Activated CD4-positive, alpha-beta T cell treated with anti-CD3 and anti-CD28 coated beads, Interleukin-2, Interleukin-6, amounts not matched to agents 100 ng/mL and 50 ng/mL, durations not matched to agents 16 hours and 8 hours (primary cell): ENCODE measurements at places on chromosomes 1 and 21.

DNA sequence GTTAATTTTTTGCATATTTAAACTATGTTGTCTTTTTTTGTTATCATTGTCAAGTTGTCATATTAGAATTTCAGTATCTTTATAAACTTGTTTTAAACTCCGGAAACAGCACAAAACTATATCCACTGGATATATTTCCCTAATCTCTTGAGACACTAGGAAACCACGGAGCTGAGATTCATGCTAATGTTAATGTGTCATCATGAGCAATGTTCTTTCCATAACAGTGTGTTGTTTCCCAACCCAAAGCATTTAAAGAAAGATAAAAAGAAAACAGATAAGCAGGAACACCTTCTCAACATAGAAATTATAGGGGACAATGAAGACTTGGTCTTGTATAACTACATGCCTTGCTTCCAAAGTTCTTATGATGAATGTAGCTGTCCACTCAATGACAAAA is 626.2 kb upstream of the TMPRSS15 start:
- no peak for DNase-seq

DNA sequence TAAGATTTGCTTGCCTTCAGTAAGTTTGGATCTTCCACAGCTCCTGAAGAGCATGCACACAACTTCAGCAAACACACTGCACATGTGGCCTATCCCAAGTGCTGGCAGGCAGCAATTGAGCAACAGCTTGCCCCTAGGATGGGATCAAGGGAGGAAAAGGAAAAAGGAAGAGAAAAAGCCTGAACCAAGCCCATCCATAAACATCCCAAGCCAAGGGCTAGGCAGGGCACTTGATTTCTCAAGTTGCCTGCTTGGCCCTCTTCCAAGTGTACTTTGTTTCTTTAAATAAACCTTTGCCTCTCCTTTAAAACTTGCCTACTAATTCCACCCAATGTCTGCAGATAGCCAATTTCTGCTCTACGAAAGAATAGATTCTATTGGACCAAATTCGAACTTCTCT is 49.0 kb upstream of the OLFM3 start:
- DNase-seq: no peak

DNA sequence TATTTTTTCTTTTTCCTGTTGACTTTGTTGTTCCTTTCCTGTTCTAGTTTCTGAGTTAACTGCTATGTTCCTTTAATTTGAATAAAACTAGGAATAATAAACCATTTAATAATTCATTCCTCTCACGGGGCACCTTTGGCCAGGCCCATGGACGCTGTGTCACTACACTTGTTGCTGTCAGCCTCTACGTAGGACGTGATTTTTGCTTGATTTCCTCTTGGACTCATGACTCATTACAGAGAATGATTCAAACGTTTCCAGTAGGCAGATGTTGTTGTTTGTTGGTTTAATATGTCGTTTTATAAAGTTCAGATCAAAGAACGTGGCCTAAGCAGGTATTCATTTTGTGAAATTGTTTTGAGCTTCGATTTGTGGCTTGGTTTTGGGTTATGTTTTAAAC is 9.1 kb upstream of the SLC19A1 start:
- DNase-seq: peak; percentile 87

DNA sequence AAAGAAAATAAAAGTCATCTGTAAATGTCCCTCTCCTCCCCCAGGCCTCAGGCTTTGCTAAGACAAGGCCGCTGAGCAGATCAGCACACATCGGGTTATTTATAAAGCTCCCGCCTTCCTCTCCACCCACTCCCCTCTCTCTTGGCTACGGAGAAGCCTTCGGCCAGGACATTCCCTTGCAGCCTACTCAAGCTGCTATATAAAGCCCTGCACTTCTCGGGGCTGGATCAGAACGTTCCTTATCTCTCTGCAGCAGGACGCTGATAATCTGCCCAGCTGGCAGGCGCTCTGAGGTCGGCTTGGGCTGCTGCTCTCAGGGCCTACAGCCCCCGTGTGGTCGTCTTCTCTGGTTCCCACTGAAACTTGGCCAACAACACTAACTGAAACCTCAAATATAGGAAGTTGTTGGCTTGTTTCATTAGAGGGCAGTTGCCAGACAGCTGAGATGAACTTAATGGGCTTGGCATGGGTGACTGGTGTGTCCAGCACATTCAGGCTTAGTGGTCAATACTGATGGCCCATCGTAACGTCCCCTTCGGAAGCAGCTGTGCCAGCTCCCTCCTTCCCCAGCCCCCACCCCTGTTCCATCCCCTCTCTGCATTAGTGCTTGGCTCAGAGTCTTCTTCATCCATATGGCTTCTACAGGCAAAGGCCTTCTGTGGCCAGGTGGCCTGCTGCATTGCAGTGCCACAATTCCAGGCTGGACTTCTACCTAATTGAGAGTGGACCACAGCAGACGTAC is 64.6 kb downstream of the IER5 start:
- DNase-seq: no peak

- no peak for DNase-seq
Measured at GRCh38 chr1:234489007-234489697, 10.2 kb upstream of the TARBP1 start.

DNA sequence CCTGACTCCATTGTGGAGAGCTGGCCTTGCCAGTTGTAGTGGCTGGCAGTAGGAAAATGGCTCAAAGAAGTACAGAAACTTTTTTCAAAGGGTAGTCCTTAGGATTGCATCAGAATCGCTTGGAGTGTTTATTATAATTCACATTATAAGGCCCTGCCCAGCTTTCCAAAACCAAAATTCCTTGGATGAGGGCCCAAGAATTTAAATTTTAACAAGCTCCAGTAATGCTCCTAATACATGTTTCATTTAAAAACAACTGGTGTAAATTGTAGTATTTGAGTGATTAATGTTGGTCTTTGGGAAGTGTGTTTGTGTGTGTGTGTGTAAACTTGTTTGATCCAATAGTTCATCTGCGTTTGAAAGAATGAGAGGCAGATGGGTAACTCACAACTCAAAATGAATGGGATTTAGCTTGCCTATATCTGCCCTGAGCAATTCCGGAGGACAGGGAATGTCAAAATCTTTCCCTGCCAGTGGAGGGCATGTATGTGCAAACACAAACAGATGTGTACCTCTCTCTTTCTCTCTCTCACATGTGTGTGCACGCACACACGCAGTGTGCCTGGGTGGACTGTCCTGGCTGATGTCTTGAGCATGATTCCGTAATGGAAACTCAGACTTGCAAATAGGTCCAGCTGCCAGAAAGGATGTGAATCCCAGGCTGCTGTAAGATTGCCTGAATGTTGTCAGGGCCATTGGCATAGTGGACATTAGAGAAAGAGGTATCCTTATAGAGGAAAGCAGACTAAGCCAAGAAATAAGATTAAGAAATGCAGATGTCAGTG is 293.1 kb downstream of the LMX1A start:
- DNase-seq: no peak
